Activated CD4-positive, alpha-beta T cell treated with anti-CD3 and anti-CD28 coated beads, Interleukin-2, amount 50 U/mL, for 4 hours (primary cell): ENCODE measurements at places on chromosomes 12 and 14.

GRCh38 chr12:79298506-79298905 is 392.3 kb downstream of the PAWR start:
- no peak for DNase-seq

- DNase-seq = no peak
Measured at GRCh38 chr12:119479121-119479561, 114.4 kb upstream of the TMEM233 start.

DNA sequence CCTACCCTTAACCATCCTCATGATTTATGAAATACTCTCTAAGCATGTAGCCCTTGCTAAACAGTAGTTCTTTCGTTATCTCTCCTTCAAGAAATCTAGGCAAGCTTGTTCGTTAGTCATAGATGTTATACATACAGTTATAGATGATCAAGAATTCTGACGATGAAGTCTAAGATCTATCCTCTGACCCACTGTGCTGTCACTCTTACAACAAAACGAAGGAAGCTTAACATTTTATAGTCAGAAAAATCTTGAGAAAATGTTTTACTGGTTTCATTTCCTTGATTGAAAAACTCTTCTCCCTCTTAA is 68.9 kb downstream of the SPPL3 start:
- no peak for DNase-seq

DNA sequence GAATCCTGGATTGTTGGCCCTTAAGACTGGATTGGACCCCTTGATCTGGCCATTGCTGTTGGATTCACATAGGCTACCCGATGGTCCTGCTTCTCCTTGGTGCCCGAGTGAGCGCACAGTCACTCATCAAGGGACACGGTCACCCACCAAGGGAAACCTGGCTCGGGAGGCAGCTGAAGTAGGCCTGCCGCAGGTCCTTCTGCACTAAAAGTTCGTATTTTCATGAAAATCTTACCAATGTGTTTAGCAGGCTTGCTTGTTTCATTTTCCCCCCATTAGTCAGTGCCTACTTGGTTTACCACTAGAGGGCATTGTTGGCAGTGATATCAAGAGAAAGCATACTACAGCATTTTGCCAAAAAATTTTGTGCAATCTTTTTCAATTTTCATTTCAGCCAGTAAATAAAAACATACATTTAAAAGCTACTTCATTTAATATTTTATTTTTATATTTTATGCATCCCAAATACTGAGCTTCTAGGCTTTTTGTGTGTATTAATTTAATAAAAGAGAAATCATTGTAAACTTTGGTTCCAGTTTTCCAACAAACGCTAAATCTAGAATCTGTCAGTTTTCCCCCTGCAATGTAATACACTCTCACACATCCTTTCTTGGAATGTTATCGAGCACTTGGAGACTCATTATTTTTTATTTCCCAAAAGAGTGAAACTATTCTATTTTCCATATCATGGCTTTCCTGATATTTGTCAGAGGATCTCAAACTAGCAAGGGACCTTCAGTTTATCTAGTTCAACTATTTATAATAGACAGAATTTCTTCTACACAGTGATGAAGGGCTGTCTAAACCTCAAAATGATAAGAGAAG is 116.7 kb downstream of the LMNTD1 start:
- no peak for DNase-seq

GRCh38 chr14:57578801-57579200 is 85.1 kb upstream of the CCDC198 start:
- no peak for DNase-seq

GRCh38 chr14:24692382-24693352 is 58.7 kb upstream of the GZMB start:
- peak; percentile 14 for DNase-seq

DNA sequence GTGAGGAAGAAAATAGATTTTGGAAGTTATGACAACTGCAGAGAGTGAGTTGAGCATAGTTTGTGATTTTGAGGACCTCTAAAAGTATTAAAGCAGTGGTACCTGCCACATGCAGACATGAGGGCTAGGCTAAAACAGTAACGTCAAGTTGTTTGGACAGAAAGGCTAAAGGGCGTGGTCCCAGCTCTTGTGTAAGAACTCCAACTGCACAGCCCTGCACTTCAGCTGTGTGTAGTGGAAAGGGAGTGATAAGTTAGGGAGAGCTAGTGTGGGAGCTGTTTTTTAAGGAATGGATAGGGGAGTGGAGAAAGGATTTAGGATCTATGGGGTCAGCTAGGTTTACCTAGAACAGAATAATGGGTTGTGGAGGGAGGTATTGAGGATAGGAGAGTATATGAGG is 39.5 kb downstream of the TESPA1 start:
- DNase-seq = no peak

GRCh38 chr12:63301311-63301710 is 150.3 kb upstream of the AVPR1A start:
- no peak for DNase-seq

- DNase-seq = no peak
Measured at GRCh38 chr14:86712176-86712575, 1182.2 kb downstream of the FLRT2 start.

DNA sequence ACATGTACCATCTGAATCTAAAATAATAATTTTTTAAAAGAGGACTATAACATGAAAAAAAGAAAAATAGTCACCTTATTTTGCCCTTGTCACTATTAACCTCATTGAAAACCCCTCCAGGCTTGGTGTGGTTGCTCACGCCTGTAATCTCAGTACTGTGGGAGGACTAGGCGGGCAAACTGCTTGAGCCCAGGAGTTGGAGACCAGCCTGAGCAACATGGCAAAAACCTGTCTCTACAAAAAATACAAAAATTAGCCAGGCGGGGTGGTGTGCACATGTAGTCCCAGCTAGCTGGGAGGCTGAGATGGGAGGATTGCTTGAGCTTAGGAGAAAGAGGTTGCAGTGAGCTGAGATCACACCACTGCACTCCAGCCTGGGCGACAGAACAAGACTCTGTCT is 126.3 kb upstream of the KRAS start:
- no peak for DNase-seq

GRCh38 chr12:42204362-42204761 is 33.7 kb downstream of the YAF2 start:
- no peak for DNase-seq

DNA sequence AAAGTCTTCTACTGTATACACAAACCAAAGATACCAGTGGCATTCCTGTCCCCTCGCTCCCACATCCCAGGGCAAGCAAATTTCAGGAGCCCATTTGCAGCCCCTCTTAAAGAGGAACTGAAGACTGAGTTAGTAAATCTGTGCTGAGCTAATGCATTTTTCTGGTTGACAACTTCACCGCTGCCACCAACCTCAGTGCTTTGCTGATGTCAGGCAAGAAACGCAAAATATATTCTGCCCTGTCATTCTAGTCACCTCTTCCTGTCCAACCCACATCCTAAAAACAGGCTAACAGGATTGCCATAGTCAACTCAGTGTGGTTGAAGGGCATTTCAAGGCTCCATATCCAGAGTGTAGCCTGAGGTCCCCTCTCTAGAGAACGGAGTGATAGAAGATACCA is 59.4 kb upstream of the FICD start:
- DNase-seq = no peak

GRCh38 chr14:51836417-51836816 is 24.0 kb upstream of the GNG2 start:
- no peak for DNase-seq

DNA sequence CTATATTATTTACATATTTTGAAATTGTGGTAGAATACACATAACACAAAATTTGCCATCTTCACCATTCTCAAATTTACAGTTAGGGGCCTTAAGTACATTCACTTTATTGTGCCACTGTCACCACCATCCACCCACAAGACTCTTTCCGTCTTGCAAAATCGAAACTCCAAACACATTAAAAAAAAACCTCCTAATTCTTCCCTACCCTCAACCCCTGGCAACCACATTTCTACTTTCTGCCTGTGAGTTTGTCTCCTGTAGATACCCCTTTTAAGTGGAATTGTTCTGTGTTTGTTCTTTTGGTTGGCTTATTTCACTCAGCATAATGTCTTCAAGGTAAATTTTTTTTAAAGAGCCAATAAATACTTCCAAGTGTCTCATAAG is 31.6 kb upstream of the AMIGO2 start:
- no peak for DNase-seq

DNA sequence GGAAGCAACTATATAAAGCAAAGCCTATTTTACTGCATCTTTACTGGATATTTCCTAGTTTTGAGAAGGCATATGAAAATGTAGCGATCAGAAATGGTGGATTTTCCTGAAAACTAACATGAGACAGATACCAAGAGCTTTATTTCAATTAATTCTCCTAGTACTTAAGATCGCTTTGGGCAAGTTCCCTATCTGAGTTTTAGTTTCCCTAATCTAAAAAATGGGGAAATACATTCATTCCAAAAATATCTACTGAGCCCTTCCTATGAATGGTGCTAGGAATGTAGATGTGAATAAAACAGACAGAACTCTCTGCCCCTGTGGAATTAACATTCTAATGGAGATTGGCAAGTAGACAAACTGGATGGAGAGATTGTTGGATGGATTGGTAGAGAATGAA is 8.4 kb downstream of the CATSPERB start:
- DNase-seq = no peak

DNA sequence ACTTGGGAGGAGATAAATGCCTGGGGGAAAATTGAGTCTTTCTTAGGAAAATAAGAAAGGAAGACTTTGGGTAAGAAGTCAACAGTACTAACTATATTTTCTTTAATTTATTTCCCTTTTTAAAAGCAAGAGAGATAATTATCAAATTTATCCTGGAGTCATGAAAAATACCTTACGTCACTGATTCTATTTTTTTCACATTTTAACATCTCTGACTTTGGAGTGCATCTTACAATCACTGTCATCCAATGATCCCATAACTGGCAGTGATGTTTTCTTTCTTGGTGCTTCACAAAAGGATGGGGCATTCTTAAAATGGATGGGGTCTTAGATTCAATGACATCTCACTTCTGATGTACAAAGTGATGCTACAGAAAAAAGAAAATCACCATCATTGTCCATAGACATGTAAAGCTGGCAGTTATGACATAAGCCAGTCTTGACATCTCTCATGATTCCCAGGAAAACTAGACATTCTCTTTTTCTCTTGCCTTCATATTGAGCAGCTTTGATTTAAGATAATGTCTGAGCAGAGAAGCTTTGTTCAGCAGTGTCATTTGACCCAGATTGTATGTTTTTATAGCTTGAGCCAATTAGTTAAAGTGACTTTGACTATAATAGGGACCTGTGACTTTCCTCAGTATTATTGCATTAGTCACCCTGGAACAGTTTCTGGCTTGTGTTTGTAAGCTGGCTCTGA is 236.2 kb downstream of the EGLN3 start:
- DNase-seq = no peak

DNA sequence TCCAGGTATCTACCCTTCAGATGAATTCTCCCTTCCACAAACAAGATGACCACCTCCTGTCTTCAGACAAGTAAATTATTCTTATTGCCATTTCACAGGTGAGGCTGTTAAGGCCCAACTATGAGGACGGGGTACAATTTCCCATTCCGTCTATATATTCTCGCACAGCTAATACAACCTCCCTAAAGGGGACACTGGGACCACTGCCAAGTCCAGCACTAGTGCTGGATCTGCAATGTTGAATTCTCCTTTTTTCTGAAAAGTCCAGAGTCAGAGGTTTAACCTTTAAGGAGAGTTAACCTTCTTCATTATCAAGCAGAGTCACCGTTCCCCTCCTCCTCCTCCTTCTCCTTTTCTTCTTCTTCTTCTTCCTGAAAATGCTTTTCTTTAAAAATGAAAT is 130.4 kb upstream of the PARP11 start:
- DNase-seq = no peak

DNA sequence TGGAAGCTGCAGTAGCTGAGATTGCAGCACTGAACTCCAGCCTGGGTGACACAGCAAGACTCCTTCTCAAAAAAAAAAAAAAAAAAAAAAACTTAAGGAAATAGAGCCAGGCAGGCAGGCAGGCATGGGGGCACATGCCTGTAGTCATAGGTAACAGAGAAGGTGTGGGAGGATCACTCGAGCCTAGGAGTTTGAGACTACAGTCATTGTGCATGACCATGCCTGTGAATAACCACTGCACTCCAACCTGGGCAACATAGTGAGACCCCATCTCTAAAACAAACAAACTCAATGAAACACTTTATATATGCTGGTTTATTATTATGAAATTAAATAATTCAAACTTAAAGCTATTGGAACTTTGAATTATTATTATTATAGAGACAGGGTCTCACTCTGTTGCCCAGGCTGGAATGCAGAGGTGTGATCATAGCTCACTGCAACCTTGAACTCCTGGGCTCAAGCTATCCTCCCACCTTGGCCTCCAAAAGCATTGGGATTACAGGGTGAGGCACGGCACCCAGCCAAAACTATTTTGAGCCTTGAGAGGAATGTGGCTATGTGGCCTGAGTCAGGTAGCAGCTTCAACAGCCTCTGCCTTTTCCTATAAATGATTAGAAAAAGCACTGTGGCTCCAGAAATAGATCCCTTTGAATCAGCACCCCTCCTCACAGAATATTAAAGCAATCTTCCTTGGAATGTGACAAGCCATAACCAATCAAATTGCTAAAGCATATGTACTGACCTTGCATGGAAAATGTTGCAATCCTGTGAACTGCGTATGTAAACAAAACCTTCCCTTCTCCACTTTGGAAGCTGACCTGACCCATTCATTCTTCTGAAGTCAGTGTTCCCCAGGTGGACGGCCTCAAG is 34.7 kb upstream of the YY1 start:
- DNase-seq = no peak

GRCh38 chr14:32430326-32430725 is 101.2 kb downstream of the AKAP6 start:
- DNase-seq = no peak

GRCh38 chr12:11743423-11744409 is 94.2 kb downstream of the ETV6 start:
- DNase-seq = no peak

- no peak for DNase-seq
Measured at GRCh38 chr12:125079084-125079483, 13.8 kb downstream of the AACS start.

DNA sequence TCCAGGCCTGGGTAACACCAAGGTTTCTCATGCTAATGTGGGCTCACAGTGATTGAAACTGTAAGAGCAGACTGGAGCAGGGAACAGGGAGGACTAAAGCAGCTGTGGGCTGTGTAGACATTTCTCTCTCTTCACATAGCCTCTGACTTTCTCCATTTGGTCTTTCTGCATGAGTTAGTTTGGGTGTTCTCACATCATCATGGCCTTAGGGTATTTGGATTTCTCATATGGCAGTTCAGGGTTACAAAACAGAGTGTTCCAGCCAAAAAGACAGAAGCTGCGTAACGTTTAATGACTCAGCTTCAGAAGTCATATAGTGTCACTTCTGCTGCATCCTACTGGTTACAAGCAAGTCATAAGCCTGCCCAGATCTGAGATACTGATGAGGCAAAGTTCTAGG is 52.0 kb upstream of the OSBPL8 start:
- no peak for DNase-seq

GRCh38 chr14:83467811-83468210 is 1934.2 kb upstream of the SEL1L start:
- DNase-seq = no peak

GRCh38 chr14:41558490-41558889 is 48.2 kb upstream of the LRFN5 start:
- DNase-seq = no peak
